ENCODE measurements at places on chromosomes 1 and 21.

DNA sequence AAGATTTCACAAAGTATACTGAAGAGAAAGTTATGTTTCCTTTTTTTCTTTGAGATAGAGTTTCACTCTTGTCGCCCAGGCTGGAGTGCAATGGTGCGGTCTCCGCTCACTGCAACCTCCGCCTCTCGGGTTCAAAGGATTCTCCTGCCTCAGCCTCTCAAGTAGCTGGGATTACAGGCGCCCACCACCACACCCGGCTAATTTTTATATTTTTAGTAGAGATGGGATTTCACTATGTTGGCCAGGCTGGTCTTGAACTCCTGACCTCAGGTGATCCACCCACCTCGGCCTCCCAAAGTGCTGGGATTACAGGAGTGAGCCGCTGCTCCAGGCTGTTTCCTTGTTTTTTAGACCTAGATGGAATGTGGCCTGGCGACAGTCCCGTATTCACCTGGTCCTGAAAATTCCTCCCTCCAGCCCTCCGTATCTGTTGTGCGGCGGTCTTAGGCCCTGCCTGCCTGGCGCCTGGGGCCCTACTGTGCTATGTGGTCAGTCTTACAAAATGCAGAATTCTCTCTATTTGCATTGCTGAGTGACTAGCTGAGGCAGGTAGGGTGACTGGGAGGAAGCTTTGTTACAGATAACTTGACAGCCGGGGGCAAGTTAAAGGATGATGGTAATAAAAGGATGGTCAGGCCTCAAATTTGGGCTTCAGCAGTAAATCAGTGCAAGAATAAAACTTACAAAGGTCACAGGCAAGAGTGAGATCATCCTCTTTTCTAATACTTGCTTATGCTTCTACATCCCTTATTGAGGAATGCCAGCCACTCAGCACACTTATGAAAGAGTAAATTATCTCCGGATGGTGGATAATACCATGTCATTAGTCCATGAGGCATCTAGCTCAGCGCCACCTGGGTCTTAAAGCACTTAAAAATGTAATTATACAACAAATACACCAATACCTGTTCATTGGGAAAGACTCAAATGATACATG lies 30.3 kb downstream of the PARK7 start:
- DNase-seq: no peak

- no peak for DNase-seq
Observed at GRCh38 chr1:16321176-16321867, 31.0 kb downstream of the FBXO42 start.

GRCh38 chr1:46062651-46063319 lies 69.6 kb downstream of the PIK3R3 start:
- DNase-seq: no peak

DNA sequence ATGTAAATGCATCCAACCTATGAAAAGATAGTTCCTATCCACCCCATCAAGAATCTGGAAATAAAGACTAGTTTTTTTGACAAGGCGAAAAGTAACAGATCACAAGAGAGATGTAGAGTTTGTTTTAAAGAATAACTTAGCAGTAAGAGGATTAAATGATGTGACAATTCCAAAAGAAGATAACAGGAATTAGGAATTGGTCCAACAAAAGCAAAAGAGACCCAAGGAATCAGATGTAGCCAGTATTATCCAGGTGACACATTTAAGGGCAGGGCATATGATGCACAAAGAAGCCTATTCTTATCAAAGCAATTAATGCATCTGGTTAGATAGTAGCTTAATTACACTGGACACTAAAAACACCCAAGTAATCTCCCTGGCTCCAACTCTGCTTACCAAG lies 53.8 kb downstream of the PUM1 start:
- no peak for DNase-seq

- DNase-seq: no peak
Observed at GRCh38 chr1:147757015-147757990, 3.1 kb downstream of the GJA5 start.

GRCh38 chr1:116833718-116834117 lies 76.0 kb upstream of the PTGFRN start:
- DNase-seq: no peak

- no peak for DNase-seq
Observed at GRCh38 chr1:243819438-243819839, 30.6 kb downstream of the AKT3 start.

DNA sequence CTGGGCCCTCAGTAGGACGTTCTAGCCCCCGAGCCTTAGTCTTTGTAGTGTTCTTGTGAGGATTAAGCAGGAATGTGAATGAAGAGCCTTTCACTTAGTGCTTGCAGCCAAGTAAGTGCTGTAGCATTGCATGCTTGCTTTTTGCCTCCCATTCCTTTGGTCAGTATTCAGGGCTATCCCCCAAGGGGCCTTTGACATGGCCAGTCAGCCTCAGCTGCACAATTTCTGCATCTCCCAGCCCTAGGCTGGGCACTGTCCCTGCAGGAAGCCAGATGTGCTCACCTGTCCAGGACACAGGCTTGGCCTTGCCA lies 30.5 kb downstream of the SOX13 start:
- DNase-seq: no peak

DNA sequence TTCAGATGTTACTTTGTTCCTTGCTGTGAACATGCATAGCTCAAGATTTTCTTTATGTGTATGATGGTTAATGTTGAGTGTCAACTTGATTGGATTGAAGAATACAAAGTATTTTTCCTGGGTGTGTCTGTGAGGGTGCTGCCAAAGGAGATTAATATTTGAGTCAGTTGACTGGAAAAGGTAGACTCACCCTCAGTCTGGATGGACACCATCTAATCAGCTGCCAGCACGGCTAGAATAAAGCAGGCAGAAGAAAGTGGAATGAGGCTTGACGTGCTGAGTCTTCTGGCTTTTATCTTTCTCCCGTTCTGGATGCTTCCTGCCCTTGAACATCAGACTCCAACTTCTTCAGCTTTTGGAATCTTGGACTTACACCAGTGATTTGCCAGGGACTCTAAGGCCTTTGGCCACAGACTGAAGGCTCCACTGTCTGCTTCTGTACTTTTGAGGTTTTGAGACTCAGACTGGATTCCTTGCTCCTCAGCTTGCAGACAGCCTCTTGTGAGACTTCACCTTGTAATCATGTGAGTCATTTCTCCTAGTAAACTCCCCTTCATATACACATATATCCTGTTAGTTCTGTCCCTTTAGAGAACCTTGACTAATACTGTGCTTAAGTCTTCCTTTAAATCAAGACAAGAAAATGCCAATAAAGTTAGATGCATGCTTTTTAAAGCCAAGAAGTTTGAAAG lies 626.6 kb downstream of the KCNT2 start:
- no peak for DNase-seq

- no peak for DNase-seq
Observed at GRCh38 chr1:34532113-34532512, 222.7 kb upstream of the GJB5 start.

- no peak for DNase-seq
Observed at GRCh38 chr1:13916530-13916929, 216.5 kb downstream of the PRDM2 start.

DNA sequence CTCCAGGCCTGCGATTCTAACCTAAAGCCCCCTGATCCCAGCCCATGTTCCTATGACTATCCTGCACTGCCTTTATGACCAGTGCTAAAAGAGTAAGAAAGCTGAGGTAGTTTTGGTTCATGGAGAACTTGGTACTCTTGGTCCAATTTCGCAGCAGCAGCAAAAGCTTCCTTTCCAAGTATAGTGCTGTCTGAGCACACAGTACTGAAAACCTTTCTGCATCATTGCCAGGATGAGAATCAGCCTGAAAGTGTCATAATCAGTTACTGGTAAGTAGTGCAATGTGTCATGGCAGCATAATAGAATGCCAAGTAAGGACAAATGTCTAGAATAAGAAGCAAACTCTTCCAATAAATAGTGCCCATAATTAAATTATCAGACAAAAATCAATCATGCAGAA lies 889.6 kb upstream of the ADGRL4 start:
- no peak for DNase-seq

Data from midbrain (tissue), 1 donor.